Activated T-cell treated with anti-CD3 and anti-CD28 coated beads, Interleukin-2, amount 50 U/mL, for 72 hours (primary cell): ENCODE measurements at places on chromosomes 1 and 21. TPM values are rescaled to one million over a fixed set of nuclear protein-coding genes. Genes with fewer than 3 reads are reported as not detected.

Gene B3GALT5
- total RNA-seq = not detected

DNA sequence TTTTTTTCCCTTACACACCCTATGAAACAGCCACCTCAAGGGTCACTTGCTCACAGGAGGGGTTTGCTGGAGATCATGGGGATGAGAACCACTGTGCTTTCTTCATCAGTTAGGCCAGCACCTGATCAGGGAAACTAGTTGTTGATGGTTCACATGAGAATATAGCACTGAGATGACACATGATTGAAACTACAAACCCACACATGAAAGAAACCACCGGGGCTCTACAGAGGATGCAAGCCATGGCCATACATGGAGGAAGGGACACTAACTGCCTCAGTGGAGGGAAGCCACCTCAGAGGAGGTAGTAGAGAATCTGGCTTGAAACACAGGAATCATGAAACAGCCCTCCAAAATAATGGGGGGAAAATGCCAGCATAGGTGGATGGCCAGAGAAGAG is 63.2 kb downstream of the PRKAB2 start:
- no peak for DNase-seq

Gene AMPD1
- total RNA-seq = not detected

DNA sequence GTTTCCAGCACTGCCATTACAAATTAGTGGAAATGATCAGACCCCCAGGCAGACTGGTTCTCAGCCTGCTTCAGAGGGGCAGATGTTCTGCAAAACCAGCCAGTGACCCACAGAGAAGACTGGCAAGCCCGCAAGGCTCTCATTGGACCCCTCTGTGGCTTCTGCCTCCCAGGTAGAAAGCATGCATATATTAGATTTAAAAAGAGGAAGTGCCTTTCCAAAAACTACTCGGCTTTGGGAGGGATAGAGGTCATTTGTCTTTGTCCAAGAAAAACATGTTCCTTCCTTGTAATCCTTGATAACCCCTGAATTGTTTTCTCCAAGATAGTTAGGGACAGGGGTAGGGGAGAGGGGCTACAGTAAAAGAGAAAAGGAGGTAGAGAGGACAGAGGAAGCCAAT is 11.8 kb downstream of the HIVEP3 start:
- no peak for DNase-seq

GRCh38 chr21:33883118-33883517 is 32.5 kb downstream of the ATP5PO start:
- DNase-seq = no peak

GRCh38 chr21:38679534-38679933 is 126.2 kb upstream of the ETS2 start:
- no peak for DNase-seq

Gene CRP
- not detected for total RNA-seq

Gene FAM151A
- total RNA-seq = not detected

Gene S100A8
- total RNA-seq = not detected

Gene MYBPHL
- not detected for total RNA-seq
